ENCODE measurements at places on chromosomes 11 and 22. TPM values are rescaled to one million over a fixed set of nuclear protein-coding genes. Genes with fewer than 3 reads are reported as not detected.

Gene TSSK2
- not detected for total RNA-seq

Gene SULT4A1
- not detected for total RNA-seq

Gene MALAT1
- total RNA-seq = 8,633 TPM

Gene RIBC2
- 8.9 TPM for total RNA-seq

Gene DEFB131B
- not detected for total RNA-seq

Gene ALDH3B1
- total RNA-seq = not detected

Gene PLAAT2
- total RNA-seq = not detected

Gene RDX
- 87.8 TPM for total RNA-seq

Gene OR51B5
- total RNA-seq = not detected

Gene DRICH1
- 0.98 TPM for total RNA-seq

Gene TMPRSS13
- total RNA-seq = 1.7 TPM

Gene SAA4
- not detected for total RNA-seq

Gene CCDC188
- 0.41 TPM for total RNA-seq

Gene GPR83
- 0.10 TPM for total RNA-seq

Gene SLC5A1
- total RNA-seq = not detected

Gene ABTB2
- 8.3 TPM for total RNA-seq

Gene CST6
- 0.59 TPM for total RNA-seq

Gene EHF
- total RNA-seq = not detected

Gene CEP126
- 0.27 TPM for total RNA-seq

Gene XRRA1
- total RNA-seq = 8.7 TPM

Gene RFPL1
- 0.15 TPM for total RNA-seq

Gene SHANK2
- not detected for total RNA-seq

Gene APOBEC3A
- not detected for total RNA-seq

Gene SOX6
- total RNA-seq = 0.17 TPM

Gene YWHAH
- 141 TPM for total RNA-seq

Gene VSTM5
- total RNA-seq = not detected

Gene DTX4
- total RNA-seq = 0.12 TPM

Gene MYO7A
- 0.10 TPM for total RNA-seq

Gene GLYATL2
- not detected for total RNA-seq

Gene ALDH3B2
- total RNA-seq = not detected

Gene DNAJB7
- not detected for total RNA-seq

Gene CNGA4
- total RNA-seq = not detected

Gene TRIM64C
- total RNA-seq = not detected

Gene CHADL
- 0.24 TPM for total RNA-seq

Gene GGTLC2
- total RNA-seq = not detected

Gene CRYBA4
- 0.27 TPM for total RNA-seq

Gene SEPTIN3
- total RNA-seq = 7.2 TPM

Gene RAB3IL1
- 0.34 TPM for total RNA-seq

Gene B3GAT1
- 1.9 TPM for total RNA-seq

Gene SCN3B
- not detected for total RNA-seq

Gene BTBD18
- total RNA-seq = not detected

Gene OR4C12
- not detected for total RNA-seq

Gene HMGXB4
- 35.7 TPM for total RNA-seq

Gene APLNR
- total RNA-seq = not detected

Gene C11orf87
- not detected for total RNA-seq

Gene SELENOH
- 175 TPM for total RNA-seq

Gene MAJIN
- not detected for total RNA-seq

Gene RASSF7
- total RNA-seq = 22.4 TPM

Gene LRRN4CL
- 0.20 TPM for total RNA-seq

Gene FGF4
- total RNA-seq = not detected

Gene VPREB1
- not detected for total RNA-seq

Gene OR8J1
- total RNA-seq = not detected

Gene MAP6
- total RNA-seq = 8.4 TPM

Gene RBMXL2
- total RNA-seq = 0.10 TPM

Gene OR2AT4
- total RNA-seq = not detected

Gene SPDYC
- not detected for total RNA-seq

Gene MS4A6E
- total RNA-seq = not detected
